ENCODE measurements at places on chromosomes 2 and 18.

DNA sequence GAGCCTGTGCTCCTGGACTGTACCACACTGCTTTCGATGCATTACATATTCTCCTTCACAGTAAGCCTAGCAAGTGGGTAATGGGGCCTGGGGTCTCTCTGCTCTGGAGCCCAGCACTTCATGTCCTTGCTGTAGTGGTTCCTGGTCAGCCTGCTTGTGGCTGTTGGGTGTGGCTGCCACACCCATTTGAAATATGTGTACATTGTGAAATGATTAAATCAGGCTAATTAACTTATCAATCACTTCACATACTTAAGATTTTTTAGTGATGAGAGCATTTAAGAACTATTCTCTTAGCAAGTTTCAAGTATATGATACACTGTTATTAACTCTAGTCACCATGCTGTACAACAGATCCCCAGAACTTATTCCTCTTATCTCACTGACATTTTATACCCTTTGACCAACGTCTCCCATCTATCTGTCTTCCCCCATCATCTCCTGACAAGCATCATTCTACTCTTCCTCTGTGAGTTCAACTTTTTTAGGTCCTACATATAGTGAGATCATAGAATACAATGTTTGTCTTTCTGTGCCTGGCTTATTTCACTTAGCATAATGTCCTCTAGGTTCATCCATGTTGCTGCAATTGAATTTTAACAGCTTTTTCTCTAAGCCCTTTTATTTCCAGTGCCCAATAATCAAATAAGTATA, 92.1 kb downstream of the LYPD6 start:
- no peak for DNase-seq

- no peak for DNase-seq
These were observed 34.9 kb downstream of the GPD2 start for GRCh38 chr2:156470975-156471583.

- DNase-seq: no peak
These were observed 4.6 kb upstream of the UGT1A5 start for GRCh38 chr2:233707940-233708644.

DNA sequence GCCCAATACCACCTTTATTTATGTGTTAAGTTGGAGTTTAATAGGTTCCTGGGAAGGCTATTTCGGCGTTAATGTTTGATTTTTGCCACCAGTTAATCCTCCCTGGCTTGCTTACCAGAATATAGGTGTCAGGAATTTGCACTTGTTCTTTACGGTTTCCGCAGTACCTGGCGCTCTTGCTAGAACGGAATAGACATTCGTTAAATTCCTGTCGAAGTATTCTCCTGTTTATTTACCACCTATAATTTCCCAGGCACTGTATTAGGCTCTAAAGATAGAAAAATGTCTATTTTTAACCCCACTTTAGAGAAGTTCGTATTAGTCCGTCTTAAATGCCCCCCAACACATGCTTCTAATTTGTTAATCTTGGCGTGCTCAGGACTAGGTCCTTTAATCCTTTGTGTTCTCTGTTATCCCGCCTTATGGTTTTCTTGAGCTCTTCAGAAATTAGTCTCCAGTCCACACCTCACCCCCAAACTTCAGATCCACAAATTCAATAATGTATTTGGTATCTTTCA, 575 bp downstream of the CCDC150 start:
- DNase-seq: no peak

- no peak for DNase-seq
These were observed 101.3 kb downstream of the PID1 start for GRCh38 chr2:229169751-229170150.

GRCh38 chr2:173397539-173397938, 42.9 kb downstream of the CDCA7 start:
- no peak for DNase-seq

- no peak for DNase-seq
These were observed 1491.2 kb downstream of the LRP1B start for GRCh38 chr2:140639628-140640027.

DNA sequence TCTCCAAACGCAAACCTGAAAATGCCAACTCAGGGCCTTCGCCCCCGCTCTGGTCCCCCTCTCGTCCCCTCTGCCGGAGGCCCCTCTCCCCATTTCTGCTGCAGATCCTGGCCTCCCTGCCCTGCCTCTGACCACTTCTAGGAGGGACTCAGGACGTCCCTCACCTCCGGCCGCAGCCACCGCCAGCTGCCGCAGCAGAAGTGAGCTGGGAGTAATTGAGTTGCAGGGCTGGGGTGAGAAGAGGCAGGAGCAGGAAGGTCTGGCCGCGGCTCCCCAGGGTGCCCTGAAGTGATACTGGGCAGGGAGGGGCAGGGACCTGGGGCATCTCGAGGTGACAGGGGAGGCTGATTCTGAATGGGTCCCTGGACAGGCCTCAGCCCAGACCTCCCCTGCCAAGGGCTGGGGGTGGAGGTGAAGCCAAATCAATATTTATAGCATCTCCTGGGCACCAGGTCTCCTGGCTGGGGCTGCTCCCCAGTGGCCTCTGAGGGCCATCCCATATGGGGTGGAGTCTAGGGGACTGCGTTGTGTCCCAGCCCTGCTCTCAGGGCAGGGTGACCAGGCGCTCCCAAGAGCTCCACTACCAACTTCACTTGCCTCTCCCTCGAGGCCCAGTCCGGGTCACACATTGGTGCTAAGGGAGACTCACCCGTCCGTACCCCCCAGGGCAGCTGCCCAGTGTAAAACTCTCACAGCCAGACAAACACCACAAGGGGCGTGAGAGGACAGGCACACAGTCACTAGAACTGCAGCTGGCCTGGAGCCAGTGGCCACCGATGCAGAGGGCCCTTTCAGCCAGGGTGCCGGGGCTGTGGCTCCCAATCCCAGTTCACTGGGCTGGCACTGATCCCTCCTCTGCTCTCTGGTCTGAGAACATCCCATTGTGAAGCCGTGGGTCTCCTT, 33.0 kb downstream of the KCNIP3 start:
- no peak for DNase-seq

GRCh38 chr2:11542275-11542819, 8.5 kb downstream of the GREB1 start:
- no peak for DNase-seq

- no peak for DNase-seq
These were observed 181.8 kb upstream of the PARD3B start for GRCh38 chr2:204363513-204363912.

- no peak for DNase-seq
These were observed 133.2 kb downstream of the NAPG start for GRCh38 chr18:10659000-10659399.

- DNase-seq: no peak
These were observed 169.5 kb downstream of the MTCL1 start for GRCh38 chr18:8874872-8875271.

DNA sequence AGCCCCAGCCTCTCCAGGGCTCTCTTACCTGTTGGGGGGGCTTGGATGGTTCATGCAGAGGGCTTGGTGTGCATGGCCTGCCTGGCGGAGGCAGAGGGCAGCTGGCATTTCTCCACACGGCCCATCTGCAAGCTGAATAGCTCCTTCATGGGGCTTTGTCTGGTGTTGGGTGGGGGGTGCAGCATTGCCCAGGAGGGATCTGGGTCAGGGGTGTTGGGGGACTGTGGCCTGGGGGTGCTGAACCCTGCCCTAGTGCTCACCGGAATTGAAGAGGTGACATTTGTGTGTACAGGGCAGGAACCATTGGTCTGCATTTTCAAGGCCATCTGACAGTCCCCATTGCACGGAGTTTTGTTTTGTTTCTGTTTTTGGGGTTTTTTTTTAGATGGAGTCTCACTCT, 58.8 kb upstream of the HAAO start:
- no peak for DNase-seq

DNA sequence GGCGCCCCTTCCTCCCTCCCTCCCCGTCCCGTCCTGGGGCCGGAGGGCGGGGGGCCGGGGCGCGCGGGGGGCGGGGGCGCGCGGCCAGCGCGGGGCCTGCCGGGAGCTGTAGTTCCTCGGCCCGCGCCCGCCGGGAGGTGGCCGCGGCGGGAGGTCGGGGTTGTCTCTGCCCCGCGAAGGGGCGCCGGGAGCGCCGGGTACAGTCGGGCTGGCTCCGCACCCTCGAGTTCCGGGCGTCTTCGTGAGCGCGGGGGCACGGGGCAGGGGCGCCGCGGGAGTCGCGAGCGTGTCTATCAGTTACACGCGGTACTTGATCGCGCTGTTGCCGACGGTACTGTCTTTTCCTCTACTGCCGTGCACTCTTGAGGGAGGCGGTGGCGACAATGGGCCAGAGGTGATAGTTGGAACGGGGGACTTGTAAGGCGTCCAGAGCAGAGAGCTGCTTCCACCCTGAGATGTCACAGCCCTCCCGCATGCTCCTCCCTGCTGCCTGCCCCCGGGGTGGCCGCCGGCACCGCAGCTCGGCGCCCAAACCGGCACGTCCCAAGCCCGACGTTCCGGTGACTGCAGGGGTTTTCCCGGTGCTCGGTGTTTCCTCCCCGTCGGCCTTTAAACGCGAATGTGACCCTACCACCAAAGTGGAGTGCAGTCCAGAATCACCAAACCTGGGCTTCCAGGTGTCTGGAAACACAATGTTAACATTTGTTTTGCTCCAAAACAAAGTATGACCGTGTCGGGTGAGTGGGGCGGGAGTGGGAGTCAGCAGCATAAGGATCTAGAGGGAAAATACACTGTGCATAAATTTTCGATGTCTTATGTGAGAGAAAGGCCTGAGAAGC, at the start of gene PRKD3:
TSS of gene PRKD3 (minus strand) at position 48 of the 839 bp plus-strand sequence. CDS start 8,309 bp downstream, outside the sequence.
- DNase-seq: peak; percentile 78

GRCh38 chr2:232133078-232133477, 171.6 kb downstream of the DIS3L2 start:
- DNase-seq: no peak

DNA sequence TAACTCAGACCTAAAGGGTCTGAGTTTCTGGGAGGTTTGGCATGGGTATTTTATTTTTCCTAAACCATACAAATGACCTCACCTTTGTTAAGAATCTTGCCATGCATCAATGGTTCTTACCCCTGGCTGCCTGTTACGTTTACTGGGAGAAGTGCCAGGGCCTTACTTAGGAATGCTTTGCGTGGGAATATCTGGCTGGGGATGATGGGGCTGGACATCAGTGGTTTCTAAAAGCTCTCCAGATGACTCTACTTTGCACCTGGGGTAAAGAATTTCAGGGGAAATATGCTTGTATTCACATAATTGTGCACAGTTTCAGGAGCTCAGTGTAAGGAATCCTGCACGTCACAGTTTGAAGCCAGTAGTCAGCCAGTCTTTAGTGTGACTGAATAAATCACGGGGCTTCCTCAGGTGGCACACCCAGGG, 18.2 kb upstream of the DAW1 start:
- DNase-seq: no peak

DNA sequence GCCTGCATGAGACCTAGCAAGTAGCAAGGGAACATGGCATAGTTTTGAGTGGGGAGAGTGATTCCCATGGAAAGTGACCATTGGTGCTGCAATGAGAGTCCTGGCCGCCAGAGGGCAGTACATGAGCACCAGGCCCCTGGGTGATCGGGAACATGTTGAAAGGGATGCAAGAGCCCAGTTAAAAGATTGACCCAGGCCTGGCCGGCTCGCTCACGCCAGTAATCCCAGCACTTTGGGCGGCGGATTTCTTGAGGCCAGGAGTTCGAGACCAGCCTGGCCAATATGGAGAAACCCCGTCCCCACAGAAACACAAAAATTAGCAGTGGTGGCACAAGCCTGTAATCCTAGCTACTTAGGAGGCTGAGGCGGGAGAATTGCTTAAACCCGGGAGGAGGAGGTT, 22.2 kb downstream of the FAP start:
- DNase-seq: peak; percentile 57

DNA sequence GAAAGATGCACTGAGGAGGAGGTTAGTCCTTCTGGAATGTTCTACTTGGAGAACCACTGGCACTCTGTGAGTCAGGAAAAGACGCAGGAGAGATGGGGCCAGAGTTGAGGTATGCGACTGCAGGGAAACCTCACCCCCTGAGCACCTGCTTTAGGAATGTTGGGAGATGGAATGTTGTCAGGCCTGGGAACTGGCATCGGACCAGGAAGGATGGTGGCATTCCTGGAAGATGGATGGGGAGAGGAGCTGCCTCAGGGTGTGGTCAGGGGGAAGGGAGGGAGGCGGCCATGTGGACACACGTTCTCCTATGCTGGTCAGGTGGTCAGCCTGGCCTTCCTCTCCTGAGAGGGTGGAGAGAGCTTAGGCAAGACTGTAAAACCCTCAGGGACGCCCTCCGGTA, 146.3 kb downstream of the CELF4 start:
- DNase-seq: no peak

DNA sequence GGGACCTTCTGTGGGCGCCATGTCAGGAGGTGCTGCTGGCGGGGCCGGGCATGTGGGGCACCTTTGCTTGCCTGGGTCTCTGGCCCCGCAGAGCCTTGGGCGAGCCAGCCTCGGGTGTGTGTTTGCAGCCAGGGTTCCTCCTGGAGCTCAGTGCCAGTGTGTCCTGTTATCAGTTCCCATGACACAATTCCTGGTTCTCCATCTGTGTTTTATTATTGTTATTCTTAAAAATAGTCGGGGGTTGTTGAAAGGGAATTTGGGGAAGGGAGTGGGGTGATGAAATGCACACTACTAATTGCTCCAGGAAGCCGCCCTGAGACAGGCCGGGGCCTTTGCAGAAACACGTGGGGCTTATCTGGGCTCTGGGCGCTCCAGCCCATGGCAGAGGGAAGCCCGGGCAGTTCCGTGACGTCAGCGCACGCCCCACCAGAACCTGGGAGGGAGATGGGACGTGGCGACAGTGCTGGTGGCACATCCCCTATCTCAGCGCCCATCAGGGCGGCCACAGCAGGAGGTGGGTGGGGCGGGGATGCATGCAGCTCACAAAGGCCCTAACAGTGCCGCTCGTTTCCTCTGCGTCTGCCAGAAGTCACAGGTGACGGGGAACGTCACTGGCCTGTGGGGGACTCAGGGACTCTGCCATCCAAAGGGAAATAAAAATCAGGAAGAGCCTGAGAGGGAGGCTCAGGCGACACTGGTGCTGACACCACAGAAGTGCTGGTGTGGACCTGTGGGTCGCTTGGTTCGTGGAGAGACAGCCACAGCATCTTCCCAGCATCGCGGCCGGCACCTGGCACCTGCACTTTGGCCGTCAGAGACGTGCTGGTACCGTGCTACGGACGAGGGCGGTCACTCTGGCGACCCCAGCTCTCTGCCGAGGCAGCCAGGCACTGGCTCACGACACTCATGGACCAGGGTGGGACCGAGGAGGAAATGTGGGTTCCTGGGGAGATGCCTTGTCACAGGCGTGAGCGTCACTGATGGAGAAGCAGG, 131.0 kb downstream of the NFATC1 start:
- DNase-seq: no peak

GRCh38 chr2:46335391-46336282, 38.4 kb downstream of the EPAS1 start:
- no peak for DNase-seq
